ENCODE measurements at places on chromosomes 5 and 9.
A peak's percentile ranks its signal among the peaks of the same experiment; 100 is the strongest.

- peak; percentile 55 for DNase-seq
Observed at GRCh38 chr9:114504341-114505186, 709 bp downstream of the WHRN start.

DNA sequence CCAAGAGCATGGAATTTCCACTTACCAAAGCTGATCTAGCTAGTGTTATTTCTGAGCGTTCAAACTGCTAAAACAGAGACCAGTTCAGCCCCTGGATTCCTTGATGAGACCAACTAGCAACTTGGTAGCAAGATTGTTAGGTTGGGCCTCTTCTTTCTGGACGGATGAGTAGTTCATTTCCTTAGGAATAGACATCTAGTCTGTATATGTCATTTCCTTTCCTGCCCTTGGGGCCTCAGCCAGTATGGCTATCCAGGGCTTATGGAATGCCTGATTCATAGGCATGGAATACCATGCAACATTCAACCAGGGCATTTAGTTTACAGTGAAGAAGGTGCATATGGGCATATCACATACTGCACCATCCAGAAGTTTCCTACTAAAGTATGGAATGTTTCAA is 14.5 kb upstream of the LPAR1 start:
- no peak for DNase-seq

DNA sequence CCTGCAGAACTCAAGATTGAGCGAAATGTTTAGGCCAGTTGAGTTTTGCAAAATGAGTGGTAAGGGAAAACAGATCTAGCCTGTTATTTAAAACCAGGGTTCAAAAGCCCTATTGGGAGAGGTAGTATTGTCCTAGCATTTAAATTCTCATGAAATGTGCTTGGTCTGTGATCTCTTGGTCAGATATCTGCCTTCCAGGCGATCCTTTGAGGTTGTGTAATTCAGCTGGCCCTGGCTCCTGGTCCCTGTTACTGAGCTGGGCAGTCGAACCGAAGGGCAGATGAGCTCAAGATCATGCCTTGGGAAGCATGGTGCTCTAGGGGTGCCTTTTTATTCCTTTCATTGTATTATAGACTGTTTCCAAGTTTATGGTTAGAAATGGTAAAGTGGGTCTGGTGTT is 14.4 kb downstream of the SAP30L start:
- no peak for DNase-seq

DNA sequence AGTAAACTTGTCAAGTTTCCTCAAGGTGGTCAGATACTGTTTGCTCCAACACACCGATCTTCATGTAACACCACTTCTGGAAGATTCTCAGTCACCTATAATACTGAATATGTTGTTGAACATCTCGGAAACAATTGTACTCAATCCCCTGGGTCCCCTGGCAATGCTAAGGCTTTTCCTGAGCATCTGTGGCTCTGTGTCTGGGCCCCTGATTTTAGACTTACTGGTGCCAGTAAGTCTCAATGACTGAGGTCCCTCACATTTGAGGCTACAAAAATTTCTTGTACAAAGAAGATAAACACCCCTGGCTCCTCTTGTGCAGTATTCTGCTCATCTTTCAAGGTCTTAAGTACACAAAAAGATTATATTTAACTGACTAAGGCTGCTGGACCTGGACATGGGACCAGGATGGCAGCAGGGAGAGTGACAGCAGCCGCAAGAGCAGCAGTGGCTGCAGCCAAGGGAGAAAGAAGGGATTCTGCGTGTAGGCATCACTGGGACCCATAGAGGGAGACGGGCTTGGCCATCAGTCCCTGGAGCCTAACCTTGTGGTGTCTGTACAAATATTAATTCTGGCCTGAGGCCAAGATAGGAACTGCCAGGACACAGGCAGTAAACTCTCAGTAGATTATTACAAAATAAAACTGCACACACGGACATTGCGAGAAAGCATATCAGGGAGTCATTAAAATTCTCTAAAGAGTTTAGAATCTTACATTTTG is 49.0 kb upstream of the TNPO1 start:
- no peak for DNase-seq

- no peak for DNase-seq
Observed at GRCh38 chr5:144575736-144576135, 405.1 kb downstream of the KCTD16 start.

DNA sequence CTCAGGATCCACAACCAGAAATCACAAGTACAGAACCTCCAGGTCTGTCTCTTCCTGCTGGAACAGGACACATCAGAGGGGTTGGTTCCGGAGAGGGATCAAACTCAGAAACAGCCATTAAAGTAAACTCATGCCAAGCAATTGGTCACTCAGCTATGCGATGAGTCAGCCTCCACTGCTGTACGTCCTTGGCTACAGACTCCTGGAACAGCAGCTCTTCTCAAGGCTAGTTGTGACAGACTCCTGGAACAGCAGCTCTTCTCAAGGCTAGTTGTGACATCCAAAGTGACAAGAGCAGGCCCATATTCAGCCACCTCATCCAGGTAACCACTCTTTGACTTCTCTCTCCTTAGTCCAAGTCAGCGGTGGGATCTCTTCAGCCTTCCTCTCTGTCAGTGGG is at the start of gene SPINK13:
SPINK13 (plus strand) TSS at position 229 of the 400 bp plus-strand sequence. CDS start 1,279 bp downstream, outside the sequence.
- no peak for DNase-seq

DNA sequence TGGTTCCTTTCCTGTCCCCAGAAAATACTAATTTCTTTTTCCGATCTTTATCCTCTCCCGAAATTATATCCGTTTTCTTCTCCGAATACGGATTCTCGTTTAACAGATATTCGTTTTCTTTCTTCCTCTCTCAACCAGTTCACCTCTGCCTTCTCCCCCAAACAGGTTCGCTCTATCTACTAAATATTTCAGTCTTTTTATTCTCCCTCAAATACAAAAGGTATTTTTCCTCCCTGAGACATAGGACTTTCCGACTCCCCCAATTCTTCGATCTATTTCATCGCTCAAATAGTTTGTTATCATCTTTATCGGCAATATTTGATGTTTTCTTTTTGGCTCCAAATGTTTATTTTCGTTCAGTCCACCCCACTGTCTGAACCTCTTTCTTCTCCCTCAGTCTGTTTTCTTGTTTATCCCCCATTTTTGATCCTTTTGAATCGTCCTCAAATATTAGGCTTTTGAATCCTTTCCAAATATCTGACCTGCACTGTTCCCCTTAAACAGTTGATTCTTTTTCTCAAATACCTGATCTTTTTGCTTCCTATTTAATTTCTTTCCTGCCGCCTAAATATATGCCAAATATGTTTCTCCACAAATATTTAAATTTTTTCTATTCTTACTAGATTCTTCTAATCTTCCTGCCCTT is 4.4 kb downstream of the PITX1 start:
- no peak for DNase-seq

DNA sequence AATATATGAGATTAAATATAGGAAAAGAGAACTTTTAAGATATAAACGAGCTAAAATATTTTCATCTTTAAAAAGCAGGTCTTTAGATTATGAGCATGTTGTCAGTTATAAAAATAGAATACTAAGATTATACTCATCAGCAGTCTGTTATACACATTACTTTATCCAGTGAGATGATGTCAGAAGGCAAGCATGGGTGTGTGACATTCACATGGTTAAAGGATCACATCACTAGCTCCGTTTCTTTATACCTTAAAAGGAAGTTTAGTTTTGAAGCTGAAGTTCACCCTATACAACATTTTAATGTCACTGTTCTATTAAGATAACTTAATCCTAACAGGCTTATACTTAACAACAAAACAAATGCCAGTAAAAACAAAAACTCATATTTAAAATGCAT is 59.6 kb downstream of the RICTOR start:
- no peak for DNase-seq

- no peak for DNase-seq
Observed at GRCh38 chr5:3594510-3595005, 1.1 kb upstream of the IRX1 start.

DNA sequence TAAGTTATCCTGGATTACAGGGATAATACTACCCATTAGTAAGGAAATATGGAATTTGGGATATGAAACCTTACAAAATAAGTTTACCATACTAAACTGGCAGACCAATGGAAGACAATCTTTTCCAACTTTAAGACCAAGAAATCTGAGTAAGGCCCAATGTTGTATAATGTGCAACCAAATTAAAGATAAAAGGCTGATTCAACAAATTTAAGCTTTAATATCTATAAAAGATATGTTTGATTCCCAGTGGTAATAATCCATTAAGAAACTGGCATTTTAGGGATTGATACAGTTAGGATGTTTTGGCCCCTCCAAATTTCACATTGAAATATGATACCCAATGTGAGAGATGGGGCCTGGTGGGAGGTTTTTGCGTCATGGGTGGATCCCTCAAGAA is 66.6 kb downstream of the DROSHA start:
- DNase-seq = no peak

GRCh38 chr5:177043958-177044357 is 21.5 kb downstream of the ZNF346 start:
- DNase-seq = no peak

GRCh38 chr9:12785260-12785770 is 10.5 kb downstream of the LURAP1L start:
- DNase-seq = no peak

DNA sequence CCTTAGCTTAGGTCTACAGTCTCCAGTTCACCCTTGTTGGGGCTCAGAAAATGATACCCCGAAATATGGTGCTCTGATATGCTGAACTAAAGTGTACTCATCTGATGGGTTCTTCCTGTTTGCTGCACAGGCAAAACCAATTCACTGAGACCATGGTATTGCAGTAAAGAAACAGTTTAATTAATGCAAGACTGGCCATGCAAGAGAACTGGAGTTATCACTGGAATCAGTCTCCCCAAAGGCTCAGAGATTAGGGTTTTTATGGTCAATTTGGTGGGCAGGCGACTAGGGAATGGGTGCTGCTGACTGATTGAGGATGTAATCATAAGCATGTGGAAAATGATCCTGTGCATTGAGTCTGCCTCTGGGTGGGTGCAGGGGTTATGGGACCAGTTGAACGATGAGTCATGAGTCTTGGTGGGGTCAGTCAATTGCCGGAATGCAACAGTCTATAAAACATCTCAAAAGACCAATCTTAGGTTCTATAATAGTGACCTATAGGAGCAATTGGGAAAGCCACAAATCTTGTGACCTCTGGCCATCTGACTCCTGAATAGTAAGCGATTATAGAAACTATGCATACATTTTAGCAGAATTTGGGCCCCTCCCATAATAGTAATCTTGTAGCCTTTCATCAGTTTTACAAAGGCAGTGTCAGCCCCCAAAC is 113.0 kb upstream of the ANKRD55 start:
- no peak for DNase-seq

DNA sequence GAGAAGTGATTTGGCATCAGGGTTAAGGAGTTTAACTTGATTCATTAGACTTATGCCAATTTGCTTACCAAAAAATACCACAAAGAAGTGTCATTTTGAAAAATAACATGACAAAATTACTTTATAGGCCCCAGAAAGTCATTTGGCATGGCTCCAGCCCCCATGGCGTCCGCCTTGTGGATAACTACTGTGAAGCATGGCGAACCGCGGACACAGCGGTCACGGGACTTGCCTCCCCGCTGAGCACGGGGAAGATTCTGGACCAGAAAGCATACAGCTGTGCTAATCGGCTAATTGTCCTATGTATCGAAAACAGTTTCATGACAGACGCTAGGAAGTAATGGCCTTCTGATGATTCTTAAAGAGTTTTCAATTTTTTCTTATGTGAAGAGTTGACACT is 35.4 kb upstream of the TGFBR1 start:
- no peak for DNase-seq

- DNase-seq = no peak
Observed at GRCh38 chr5:102040326-102040725, 255.8 kb downstream of the SLCO4C1 start.

DNA sequence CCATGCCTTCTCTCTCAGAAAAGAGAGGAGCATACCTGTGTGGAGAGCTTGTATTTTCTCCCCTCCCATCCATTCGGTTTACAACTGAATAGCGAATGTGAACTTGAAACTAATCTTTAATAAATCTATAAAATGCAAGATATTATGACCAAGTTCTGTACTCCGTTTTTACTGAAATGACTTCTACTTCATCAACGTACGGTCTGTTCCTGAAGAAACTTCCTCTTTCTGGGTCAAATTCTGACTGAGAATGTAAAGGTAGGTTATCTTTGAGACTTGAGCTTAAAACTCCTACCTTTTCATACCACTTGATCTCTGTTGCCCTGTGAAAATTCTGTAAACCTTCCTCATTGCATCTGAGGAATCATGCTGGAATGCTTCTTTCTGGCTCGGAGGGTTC is 4.2 kb upstream of the CTNNAL1 start:
- no peak for DNase-seq

DNA sequence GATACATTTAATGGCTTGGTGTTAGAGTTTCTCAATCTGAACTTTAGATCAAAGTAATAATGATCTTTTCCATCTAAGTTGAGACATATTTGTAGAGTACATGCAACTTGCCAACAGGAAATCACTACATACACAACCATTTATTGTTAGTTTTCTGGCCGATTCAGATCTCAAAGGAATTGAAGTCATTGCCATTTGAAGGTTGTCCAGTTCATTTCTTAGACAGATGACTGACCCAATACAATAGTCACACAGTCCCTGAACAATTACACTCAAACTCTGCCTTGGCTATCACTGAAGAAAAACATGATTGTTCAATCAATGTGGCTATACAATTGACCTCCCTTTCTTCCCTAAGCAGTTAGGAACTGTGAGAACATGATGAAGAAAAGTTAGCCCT is 753.2 kb upstream of the RIOK2 start:
- DNase-seq = no peak

- no peak for DNase-seq
Observed at GRCh38 chr5:89706731-89707130, 702.8 kb downstream of the CETN3 start.
